ENCODE measurements at places on chromosomes 6 and 20.

- no peak for DNase-seq
Measured at GRCh38 chr6:42204768-42205282, 10.1 kb upstream of the GUCA1B start.

GRCh38 chr6:2998998-2999617, 586 bp upstream of the NQO2 start:
- DNase-seq: peak; percentile 92

- DNase-seq: no peak
Measured at GRCh38 chr20:55586610-55587009, 418.7 kb downstream of the CBLN4 start.

- DNase-seq: no peak
Measured at GRCh38 chr6:81843302-81843701, 90.8 kb upstream of the TENT5A start.

- no peak for DNase-seq
Measured at GRCh38 chr6:20633566-20634340, 99.5 kb downstream of the CDKAL1 start.

DNA sequence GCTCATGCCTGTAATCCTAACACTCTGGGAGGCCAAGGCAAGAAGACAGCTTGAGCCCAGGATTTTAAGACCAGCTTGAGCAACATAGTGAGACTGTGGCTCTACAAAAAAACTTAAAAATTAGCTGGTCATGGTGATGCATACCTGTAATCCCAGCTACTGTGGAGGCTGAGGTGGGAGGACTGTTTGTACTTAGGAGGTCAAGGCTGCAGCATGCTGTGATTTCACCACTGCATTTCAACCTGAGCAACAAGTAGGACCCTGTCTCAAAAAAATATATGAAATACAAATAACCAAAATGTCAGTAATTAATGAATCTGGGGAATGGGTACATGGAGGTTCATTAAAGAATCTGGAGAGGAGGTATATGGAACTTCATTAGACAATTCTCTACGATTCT, 9.9 kb downstream of the FKBP5 start:
- no peak for DNase-seq

DNA sequence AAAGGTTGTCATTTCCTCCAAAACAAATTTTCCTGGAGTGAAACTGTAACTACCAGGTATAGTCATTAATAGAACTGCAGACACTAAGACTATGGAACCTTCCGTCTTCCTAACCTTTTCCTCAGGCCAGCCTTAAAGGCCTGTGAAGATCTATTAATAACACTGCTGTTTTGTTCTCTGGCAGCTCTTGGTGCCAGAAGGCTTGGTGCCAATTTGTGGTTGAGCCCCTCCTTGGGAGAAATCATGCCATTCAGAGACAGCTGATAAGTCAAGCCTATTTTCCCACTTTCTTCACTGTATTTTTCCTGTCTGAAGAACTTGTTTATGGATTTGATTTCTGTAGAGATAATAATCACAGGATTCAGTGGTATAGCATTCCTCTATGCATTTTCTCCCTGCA, 64.8 kb downstream of the HCRTR2 start:
- DNase-seq: no peak

Measured in activated CD8-positive, alpha-beta T cell treated with anti-CD3 and anti-CD28 coated beads for 36 hours (primary cell).